ENCODE measurements at places on chromosomes 16 and 17.

DNA sequence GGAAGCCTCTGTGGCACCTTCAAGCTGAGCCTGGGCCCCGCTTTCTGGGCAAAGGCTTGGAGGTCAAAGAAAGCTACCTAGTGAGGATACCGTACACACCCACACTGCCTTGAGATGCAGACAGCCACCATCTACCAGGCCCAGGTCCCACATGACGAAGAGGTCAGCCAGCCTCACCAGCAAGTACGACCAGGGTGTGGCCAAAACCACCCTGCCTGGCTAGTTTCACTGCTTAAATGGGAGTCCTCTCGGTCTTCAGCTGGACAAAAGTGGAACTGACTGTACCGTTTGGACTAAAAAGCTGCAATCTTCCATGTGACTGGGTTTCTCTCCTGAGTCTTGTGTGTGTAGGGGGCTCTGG, 21.6 kb downstream of the VASN start:
- no peak for DNase-seq

DNA sequence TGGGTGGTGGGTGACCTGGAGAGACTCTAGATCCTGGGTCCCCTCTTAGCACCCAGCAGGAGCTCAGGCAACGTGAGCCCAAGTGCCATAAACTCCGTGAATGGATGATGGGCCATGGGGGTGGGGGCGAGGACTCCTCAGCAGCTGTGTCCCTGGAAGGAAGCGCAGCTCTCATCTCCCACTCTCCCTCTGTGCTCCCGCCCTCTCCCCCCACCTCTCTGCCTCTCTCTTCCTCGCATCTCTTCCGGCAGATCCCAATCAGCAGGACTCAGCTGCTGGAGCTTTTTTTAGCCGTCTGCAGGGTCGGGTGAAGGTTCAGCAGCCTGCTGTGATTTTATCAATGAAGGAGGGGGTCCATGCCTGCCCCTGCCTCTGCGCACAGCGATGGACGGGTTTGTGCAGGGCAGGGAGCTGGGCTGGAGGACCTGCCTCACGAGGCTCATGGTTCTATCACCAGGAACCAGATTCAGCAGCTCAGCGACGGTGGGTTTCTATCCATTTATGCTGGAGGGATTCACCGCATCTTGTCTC, 8.3 kb downstream of the CCR7 start:
- peak; percentile 9 for DNase-seq

- DNase-seq: peak; percentile 71
Measured at GRCh38 chr17:2068519-2069051, 13.7 kb downstream of the HIC1 start.

DNA sequence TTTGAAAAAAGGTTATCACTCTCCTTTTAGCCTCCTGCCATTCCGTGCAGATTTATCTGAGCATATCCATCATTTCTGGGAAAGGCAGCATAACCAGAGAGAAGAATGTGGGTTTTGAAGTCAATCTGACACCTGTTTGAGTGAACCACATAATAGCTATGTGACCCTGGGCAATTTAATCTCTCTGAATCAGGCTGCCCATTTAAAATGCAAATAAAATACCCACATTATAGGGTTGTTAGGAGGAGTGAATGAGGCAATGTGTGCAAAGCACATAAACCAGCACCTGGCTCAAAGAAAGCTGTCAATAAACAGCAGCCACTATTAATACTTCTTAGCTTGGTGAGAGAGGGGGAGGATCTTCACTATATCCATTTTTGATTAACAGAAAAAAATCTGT, 88.0 kb downstream of the CACNG1 start:
- DNase-seq: no peak

GRCh38 chr16:1434644-1435592, 4.0 kb downstream of the PERCC1 start:
- DNase-seq: no peak

DNA sequence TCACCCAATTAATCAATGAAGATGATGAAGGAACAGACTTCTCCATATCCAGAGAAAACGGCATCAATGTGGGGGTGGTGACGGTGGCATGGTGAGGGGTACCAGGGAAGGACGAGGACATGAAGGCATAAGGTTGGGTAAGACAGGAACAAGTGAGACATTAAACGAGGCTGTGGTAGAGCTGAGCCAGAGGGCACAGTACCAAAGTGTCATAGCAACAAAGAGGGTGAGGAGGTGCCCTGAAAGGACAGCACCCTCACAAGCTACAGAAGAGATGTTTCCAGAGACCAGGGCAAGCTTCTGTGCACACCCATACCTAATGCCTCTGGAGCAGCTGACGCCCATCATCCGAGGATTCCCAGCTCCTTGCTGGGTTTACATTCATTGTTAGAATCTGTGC, 57.5 kb upstream of the TRAP1 start:
- no peak for DNase-seq

GRCh38 chr16:85187002-85187401, 74.7 kb upstream of the CIBAR2 start:
- DNase-seq: no peak

DNA sequence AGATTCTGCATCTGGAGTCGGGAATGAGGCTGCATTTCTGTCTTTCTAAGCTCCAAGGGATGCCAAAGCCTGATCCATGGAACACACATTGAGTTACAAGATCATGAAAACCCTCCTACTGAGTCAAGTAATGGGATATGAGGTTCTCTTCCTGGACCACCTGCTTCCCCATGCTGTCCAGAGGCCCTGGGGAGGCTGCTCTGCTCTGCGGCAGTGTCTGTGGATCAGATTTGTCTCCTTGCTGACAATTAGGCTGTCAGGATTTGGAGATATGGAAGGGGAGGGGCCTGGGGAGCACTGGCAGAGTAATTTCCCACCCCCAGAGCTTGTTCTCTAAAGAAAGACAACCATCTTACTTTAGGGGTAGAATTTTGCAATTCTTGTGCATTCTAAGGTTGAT, 33.0 kb downstream of the C16orf95 start:
- no peak for DNase-seq

All from activated CD4-positive, alpha-beta memory T cell treated with anti-CD3 and anti-CD28 coated beads for 36 hours (primary cell).